ENCODE measurements at places on chromosomes 16 and 17.

DNA sequence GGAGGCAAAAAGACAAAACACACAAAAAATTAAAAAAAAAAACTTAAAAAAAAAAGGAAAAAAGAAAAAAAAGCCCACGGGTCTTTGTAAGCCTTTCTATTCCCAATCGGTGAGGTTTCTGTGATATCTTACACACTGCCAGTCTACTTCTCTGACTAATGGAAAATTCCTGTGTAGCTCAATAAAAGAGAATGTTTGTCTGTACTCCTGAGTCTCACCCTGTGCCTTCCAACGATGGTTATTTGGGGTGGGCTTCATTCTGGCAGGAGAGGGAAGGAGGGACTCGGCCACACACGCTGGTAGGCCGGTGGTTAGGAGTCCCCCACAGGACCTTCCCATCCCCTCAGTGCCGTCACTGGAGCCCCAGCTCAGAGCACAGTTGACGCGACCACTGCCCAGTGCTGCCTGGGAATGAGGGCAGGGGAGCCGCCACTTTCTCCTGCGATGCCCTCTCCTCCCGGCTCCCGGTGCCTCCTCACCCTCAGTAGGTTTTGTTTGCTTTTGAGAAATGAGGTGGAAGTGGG is 68.0 kb downstream of the AMFR start:
- no peak for DNase-seq

- DNase-seq, result peak; percentile 15
Observed at GRCh38 chr17:15263206-15263579, 1.9 kb downstream of the PMP22 start.

DNA sequence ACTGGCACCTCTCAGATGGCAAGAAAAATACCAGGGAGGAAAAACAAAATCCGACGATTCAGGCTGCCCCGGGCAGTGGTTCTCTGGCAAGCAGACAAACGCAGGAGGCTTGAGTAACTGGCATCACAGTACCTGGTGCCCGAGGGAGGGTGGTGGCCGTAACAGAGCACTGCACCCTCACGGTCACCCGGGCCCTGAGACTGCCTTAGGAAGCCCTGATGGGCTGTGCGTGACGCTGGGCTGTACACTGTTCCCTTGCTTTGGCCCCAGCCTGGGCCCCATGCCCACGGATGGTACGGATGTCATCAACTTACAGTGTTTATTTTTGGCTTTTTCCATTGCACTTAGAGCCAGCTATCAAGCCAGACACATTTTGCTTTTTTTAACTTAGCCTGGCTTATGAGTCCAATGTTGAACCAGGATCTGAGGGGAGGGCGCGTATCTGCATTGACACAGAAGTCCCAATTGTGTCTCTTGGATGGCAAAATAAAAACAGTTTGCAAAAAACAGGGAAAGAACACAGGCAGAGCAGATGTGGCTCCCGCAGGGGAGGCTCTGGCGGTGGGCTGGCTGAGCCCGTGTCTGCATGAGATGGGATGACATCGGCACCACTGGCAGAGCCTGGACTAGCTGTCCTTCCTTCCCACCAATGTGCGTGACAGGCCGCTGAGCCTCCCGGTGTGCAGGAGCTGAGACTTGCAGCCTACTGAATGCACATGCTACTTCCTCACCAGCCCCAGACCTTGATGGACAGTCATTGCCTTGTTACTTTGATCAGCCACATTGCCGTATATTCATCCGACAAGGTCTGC is 287.7 kb downstream of the FOXL1 start:
- no peak for DNase-seq

- no peak for DNase-seq
Observed at GRCh38 chr17:72382971-72383722, 262.3 kb downstream of the SOX9 start.

- no peak for DNase-seq
Observed at GRCh38 chr16:19810817-19811731, 73.6 kb downstream of the GPRC5B start.

GRCh38 chr17:16986391-16986790 is 14.5 kb upstream of the TNFRSF13B start:
- DNase-seq, result no peak

GRCh38 chr17:29563816-29564215 is 3.0 kb downstream of the ABHD15 start:
- DNase-seq, result no peak

- DNase-seq, result no peak
Observed at GRCh38 chr17:39781031-39781860, 43.5 kb downstream of the GRB7 start.

DNA sequence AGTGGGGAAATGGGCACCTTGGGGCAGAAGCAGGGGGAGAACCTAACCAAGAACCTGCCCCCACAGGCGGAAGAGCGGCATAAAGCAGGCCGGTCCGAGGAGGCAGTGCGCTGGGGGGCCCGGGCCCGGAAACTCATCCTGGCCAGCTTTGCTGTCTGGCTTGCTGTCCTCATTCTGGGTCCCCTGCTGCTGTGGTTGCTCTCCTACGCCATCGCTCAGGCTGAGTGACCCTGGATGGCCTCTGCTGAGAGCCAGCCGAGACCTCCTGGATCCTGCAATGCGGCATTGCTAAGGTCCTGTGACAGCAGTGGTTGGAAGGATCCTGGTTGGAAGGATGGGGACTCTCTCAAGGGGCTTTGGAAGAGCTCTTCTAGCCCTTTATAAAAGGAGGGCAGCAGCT is 4.5 kb upstream of the PHKG2 start:
- DNase-seq, result no peak

DNA sequence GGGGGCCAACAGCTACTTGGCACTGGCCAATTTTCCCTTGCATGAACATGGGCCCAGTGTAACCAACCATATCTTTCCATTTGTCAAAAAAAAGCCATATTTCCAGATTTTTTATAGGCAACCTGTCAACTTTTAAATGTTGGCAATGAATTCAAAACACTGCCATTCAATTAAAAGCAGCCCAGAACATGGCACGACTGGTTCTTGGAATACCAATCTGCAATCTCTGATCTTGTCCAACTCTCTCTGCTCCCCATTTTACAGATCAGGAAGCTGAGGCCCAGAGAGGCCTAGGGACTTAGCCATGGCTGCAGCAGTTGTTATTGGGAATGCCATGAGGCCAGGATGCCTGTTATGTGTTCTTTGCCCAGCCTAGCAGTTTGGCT is 8.9 kb upstream of the MEOX1 start:
- no peak for DNase-seq

- DNase-seq, result no peak
Observed at GRCh38 chr16:87086575-87086974, 230.6 kb downstream of the C16orf95 start.

GRCh38 chr16:87278191-87279093 is 38.8 kb downstream of the C16orf95 start:
- no peak for DNase-seq

DNA sequence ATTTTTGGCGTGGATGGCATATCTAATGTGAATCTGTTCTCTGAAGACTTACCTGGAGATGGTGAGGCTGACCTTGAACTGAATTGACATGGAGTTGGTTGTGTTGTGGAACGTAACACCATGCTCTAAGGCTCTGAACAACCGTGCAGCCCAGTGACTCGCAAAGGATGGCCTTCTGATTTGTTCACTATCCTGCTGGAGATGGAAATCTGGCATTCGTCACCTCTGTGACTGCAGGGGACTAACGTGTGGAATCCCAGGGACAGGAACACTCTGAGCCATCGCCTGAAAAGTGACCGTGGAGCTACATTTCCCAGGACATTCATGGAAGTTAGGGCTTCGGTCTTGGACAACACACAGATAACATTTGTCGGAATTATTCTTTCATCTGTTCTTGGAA is 61.1 kb downstream of the BANP start:
- DNase-seq, result no peak

DNA sequence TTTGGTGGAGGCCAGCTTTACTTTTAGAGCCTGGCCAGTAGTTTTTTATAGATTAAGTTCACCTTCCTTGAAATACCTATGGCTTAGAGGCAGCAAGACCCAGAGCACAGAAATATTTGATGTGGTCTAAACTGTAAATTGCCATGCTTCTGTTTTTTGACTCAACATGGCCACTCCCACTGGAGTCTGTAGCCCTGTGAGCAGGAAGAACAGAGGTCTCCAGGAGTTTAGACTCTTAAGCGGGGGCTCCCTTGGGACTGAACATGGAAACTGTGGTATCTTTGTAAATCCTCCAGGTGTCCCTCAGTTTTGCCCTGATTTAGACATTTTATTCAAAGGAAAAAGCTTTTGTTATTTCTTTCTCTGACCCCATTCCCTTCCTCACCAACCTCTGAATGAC is 145.6 kb downstream of the FTO start:
- no peak for DNase-seq

DNA sequence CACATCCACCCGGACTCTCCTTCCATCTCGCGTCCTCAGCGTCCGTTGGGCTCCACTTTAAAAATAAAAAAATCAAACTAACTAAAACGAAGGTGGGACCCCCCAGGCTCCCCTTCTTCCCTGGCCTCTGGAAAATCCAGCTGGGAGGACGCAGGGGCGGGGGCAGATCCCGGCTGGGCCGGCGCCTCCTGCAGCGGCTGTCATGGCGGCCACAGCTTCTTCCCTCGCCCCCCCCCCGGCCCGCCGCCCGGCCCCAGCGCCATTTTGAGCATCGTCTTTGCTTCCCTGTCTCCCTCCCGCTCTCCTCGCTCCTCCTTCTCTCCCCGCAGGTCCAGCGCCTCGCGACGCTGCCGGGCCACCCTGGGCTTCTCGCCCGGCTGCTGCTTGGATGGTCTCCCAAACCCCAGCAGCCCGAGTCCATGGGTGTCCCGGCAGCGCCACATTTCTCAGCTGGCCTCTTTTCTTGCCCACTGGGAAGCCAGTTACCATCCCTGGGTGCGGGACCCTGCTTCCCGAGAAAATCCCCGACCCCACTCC is 3.3 kb downstream of the HOXB2 start:
- DNase-seq, result no peak

- no peak for DNase-seq
Observed at GRCh38 chr16:86037999-86038925, 139.3 kb downstream of the IRF8 start.
